Upper lobe of left lung (tissue), 6 donors: ENCODE measurements at places on chromosomes 11 and 22. TPM values are rescaled to one million over a fixed set of nuclear protein-coding genes. Genes with fewer than 3 reads are reported as not detected.

DNA sequence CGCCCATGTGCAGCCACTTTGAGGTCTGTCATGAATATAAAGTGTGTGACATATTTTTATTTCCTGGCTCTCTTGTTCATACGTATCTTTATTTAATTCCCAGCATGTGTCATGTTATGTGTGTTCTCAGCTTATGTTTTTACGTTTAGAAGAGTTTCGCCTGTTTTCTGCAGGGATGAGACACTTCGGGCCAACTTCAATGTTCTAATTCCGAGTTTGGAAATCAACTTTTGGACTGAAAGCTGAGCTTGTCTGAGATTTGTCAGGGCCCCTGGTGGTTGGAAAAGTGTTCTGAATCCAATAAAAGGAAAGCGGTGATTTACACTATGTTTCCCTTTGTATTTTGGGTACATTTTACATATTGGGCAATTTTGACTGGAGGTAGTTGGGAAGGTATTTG is 810.7 kb downstream of the TBC1D22A start:
- no peak for DNase-seq

GRCh38 chr11:118230088-118230487 is 5.3 kb upstream of the JAML start:
- no peak for DNase-seq

- no peak for DNase-seq
These were observed 100.3 kb downstream of the GUCY1A2 start for GRCh38 chr11:106917973-106918372.

GRCh38 chr22:21734540-21735199 is 924 bp downstream of the YPEL1 start:
- no peak for DNase-seq

Gene CD3G
- 2.5 TPM for total RNA-seq
